Activated CD4-positive, alpha-beta T cell treated with anti-CD3 and anti-CD28 coated beads for 1 hour (primary cell): ENCODE measurements at places on chromosomes 16 and 17.

- DNase-seq: no peak
Observed at GRCh38 chr16:57741660-57742191, 6.2 kb downstream of the KATNB1 start.

GRCh38 chr16:49660626-49661025 lies 195.3 kb downstream of the ZNF423 start:
- DNase-seq: no peak

DNA sequence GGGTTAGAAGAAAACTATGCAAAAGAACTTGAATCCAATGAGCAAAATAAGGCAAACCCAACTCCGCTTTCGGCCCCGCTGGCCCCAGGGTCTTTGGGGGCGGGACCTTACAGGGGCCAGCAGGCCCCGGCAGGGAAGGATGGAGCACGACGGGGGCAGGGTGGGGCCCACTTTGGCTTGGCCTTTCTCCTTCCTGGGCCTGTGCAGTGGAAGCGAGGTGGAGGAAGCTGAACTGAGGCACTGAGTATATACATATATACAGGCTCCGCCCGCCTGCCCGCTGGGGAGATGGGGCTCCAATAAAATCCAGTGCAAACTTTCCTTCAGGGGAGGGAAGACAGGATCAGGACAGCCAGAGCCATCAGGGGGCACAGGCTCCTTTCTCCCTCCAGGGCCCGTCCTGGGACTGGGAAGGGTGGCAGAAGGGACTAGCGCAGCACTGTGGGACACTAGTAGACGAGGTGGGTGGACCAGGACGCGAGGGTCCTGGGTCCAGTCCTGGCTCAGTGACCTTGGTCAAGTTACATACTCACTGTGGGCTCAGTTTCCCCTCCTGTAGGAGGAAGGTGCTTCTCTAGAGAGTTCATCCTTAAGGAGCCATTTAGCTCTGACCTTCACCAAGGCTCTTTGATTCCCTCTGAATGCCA lies 20.9 kb upstream of the MPO start:
- no peak for DNase-seq

GRCh38 chr17:61009663-61010062 lies 332.0 kb downstream of the BCAS3 start:
- no peak for DNase-seq

DNA sequence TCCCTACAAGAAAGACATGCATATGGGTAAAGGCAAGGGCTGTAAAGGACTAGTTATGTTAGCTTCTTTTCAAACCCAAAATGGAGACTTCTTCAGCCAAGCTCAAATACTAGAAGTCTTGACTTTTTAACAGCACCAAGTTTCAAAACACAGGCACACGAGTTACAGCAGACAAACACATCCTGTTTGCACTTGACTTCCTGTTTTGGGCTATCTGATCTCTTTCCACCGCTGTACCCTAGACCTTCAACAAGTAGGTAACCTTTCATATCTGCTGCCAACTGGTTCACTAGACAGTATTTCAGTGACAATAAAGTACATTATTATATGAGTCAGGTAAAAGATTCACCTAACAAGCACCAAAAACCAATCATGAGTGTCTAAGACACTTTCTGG lies 12.3 kb downstream of the RFFL start:
- DNase-seq: no peak

- DNase-seq: no peak
Observed at GRCh38 chr16:13866073-13866472, 53.9 kb upstream of the ERCC4 start.

- no peak for DNase-seq
Observed at GRCh38 chr17:46043606-46044005, 44.6 kb downstream of the STH start.
